Spinal cord (tissue), 10 donors: ENCODE measurements at places on chromosomes 1 and 21.

DNA sequence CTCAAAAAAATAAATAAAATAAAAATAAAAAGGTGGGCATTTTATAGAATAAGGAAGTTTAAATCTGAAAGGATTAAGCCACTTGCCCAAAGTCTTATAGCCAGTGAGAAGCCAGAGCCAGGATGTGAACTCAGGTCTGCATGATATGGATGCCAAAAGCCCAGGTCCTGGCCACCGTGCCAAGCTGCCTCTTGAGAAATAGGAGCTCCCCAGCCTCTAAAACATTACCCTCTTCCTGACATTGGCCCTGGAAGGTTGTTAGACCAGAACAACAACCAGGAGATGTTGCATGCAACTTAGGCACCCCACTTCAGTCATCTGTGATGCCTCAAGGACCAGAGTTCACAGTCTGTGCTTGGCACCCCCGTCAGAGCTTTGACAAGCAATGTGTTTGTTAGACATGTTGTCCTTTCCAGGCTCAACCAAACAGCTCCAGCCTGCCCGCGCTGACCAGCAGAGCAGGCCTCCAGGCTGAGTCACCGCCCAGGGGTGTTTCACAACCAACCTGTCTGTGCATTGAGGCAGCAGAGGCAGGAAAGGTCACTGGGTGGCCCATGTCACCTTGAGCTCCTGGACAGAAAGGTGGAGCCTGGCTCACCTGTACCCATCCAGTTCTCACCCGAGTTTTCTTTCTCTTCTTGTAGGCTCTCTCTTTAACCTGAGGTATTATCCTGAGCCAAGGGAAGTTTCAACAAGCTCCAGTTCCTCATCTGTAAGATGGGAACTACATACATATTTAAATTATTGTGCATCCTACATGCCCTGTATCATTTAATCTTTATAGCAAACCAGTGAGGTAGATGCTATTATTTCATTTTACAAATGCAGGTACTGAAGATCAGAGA, 14.9 kb upstream of the MED18 start:
- DNase-seq, result no peak

- DNase-seq, result no peak
Observed at GRCh38 chr1:118110580-118110979, 74.4 kb downstream of the SPAG17 start.

GRCh38 chr1:211920602-211921226, 90.2 kb upstream of the LPGAT1 start:
- no peak for DNase-seq

DNA sequence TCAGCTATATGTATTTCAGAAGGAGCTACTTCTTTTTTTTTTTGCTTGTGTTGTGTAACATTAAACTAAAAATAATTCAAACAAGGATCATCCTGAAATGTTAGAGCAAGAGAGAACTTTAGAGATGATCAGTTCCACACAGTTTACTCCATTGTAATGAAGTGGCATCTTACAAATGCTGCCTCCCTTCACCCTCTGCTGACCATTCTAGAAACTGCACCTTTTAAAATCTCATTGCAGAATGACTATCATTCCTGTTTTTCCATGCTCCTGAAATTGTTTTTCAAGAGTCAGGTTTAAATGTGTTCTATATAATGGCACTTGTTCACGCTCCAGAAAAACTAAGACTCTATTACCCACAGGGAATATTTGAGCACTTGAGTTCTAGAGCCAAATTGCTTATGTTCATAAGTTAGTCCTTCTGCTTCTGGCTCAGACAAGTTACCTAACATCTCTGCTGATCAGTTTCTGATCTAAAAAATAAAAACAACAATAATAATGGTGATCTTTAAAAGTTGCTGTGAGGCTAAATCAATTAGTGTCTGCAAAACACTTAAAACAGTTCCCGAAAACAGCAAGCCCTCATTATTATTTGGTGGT, 21.5 kb upstream of the SLC44A5 start:
- peak; percentile 89 for DNase-seq

GRCh38 chr1:172201572-172201971, 218.9 kb upstream of the C1orf105 start:
- DNase-seq, result no peak

DNA sequence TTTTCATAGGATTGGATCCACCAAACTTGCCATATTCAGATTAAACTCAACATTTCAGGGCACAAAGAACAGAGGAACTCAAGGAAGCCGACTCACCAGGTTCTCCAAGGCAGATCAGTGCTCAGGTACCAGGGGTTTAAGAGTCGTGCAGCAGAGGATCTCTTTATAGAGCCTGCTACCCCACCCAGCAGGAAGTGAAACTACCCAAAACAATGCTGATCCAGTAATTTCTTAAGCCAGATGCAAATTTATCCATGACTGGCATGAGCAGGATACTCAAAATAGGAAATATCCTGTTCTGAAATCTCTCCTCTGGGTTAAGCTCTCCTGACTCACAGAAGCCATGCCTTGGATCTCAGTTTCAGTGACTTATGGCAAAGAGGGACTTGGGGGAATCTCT, at the start of gene SPRR2A:
TSS of gene SPRR2A (minus strand) at position 138 of the 400 bp plus-strand sequence. CDS start 777 bp downstream, outside the sequence.
- DNase-seq, result no peak

GRCh38 chr1:81330521-81330920, 470.2 kb upstream of the ADGRL2 start:
- no peak for DNase-seq

GRCh38 chr1:100364697-100365096, 12.4 kb downstream of the CDC14A start:
- no peak for DNase-seq

DNA sequence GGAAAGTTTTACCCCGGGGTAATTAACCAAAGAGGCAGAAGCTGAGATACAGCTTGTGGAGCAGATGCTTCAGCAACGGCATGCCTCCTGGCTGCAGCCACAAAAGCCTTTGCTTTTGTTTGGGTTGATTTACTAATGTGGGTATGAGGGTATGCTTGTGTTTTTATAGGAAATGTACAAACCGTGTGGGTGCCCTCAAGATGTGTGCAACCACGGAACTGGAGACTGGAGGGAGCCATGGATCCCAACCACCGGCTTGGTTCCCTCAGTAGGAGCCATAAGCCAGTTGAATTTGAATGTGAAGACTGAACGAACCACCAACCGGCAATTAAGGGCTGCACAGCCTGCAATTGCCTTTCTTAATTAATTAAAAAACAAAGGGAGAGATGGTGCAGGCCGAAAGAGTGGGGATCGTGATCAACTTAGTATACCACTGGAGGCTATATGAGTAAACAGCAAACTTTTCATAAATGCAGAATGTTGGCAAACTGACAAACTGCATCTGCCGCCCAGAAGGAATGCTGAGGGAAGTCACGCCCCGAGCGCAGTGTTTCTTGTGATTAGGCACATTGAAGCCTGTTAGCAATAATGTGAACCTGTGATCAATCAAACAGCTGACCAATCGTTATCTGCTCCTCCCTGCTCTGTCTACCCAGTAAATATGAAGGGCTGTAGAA, 104.1 kb downstream of the DISP1 start:
- DNase-seq, result no peak

DNA sequence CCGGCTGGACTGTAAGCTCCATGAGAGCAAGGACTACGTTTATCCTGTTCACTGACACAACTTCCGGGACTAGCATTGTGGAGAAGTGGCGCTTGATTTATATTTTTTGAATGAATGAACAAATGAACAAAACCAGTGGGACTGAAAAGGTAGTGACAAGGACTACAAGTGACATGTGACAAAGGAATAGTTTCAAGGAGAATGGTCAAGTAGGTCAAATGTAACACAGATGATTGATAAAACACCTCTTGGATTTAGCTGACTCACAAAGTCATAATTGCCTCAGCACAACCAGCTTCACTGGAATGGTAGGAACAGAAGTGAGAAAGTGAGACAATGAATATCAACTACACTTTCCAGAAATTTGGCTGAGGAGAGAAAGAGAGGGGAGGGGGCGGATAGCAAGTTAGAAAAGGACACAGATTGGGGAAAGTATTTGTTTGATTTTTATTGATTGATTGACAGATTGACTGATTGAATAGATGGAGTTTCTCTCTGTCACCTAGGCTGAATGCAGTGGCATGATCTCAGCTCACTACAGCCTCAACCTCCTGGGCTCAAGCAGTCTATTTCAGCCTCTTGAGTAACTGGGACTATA, 14.2 kb downstream of the MTF1 start:
- no peak for DNase-seq

DNA sequence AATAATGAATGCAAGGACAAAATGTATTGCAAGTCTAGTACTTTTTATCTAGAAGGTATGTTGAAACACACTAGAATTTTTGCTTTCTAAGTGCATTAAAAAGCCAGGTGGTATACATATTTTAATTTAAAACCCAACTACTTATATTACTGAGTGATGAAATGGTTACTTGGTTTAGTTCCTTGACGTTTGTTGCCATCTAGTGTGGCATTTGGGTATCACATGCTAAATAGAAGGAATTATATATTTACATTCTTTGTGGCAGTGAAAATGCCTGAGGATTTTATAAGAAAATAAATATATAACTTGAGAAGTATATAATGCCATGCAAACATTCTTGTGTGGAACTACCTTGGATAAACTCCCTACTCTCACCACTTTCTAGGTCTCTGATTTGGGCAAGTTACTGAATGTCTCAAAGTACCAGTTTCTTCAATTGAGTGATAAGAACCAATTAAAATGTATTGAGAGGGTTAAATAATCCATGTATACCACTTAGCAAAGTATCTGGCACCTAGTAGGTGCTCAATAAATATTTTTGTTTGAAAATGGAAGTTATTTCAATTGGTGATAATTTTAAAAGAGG, 69.6 kb downstream of the SDCCAG8 start:
- DNase-seq, result peak; percentile 56

GRCh38 chr1:38285807-38286530, 239.4 kb upstream of the POU3F1 start:
- no peak for DNase-seq

DNA sequence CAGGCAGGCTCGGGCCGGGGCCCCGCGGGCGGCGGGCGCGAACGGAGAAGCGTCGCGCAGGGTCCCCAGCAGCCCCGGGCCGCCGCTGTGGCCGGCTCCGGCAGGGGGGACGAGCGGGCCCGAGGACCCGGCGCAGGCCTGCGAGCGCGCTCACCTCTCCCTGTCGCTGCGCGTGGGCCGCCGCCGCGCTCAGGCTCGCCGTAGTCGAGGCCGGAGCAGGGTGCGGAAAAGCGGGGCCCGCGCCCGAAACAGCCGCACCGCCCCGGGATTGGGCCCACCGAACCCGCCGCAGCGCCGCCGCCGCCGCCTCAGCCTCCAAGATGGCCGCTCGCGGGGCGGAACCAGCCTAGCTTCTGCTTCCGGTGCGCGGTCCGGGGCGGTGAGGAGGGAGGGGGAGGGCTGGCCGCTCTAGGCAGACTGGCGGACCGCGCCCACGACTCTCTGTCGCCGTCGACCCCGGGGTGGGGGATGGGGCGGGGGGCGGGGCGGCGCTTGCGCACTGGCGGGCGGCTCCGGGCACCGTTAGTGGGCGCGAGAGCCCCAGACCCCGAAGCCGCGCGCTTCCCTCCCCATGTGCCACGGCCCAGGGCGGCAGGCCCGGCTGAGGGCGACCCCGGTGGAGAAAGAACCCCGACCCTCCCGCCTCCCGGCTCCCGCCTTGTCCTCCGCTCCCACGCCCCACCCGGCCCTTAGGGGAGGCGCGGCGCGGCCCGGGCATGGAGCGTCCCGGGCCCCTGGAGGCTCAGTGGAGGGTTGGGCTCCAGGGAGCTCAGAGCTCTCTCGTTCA, at the start of gene UBE2J2:
TSS of gene UBE2J2 (minus strand) at position 343 of the 787 bp plus-strand sequence. CDS start 5,862 bp downstream, outside the sequence.
- DNase-seq, result peak; percentile 89

DNA sequence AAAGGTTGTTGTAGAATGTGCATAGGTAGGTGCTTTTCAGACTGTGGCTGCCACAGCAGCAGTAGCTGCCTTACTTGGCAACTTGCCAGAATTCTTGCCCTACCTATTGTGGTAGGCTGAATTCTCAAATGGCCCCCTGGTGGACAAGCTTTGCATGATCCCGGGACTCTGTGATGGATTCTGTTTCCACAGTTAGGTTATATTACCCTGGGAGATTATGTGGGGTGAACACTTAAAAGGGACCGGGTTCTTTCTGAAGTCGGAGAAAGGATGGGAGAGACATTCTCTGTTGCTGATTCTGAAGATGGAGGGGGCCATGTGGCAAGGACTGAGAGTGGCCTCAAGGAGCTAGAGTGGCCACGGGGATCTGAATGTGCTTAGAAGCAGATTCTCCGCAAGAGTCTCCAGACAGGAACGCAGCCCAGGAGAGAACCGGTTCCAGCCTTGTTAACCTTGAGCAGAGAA, 32.1 kb upstream of the KCNE1 start:
- peak; percentile 50 for DNase-seq

GRCh38 chr1:175203570-175204068, 11.0 kb upstream of the KIAA0040 start:
- DNase-seq, result no peak

DNA sequence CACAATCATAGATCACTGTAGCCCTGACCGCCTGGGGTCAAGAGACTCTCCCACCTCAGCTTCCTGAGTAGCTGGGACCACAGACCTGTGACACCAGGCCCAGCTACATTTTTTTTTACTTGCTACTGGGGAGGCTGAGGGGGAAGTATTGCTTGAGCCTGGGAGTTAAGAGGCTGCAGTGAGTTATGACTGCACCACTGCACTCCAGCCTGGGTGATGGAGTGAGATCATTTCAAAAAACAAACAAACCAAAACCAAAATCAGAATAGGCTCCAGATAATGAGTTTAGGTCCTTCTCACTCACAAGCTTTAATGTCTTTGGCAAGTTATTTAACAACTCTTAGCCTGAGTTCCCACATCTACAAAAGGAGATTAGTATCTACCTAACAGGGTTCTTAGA, 22.8 kb downstream of the WDR26 start:
- DNase-seq, result no peak

GRCh38 chr1:13699936-13700520, at the start of gene PRDM2:
Gene PRDM2, plus strand, starts transcription at chr1:13700188. Its CDS starts 15,418 bp downstream, at chr1:13715606.
- peak; percentile 87 for DNase-seq

DNA sequence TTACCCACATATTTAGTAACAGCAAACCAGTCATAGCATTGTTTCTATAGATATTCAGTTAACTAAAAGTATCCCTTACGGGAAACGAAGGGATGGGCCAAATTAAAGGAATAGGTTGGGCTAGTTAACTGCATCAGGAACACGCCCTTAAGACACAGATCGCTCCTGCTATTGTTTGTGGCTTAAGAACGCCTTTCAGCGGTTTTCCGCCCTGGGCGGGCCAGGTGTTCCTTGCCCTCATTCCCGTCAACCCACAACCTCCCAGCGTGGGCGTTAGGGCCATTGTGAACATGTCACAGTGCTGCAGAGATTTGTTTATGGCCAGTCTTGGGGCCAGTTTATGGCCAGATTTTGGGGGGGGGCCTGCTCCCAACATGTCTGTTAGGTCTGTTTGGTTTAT, 14.7 kb downstream of the TNFRSF18 start:
- DNase-seq, result no peak

GRCh38 chr1:198640174-198640573, 1.3 kb downstream of the PTPRC start:
- DNase-seq, result no peak
